ENCODE measurements at places on chromosomes 6 and 20.
A peak's percentile ranks its signal among the peaks of the same experiment; 100 is the strongest.

GRCh38 chr6:70956451-70957283 is at the start of gene B3GAT2:
TSS of gene B3GAT2 (minus strand) at chr6:70957060. CDS start at chr6:70956429, 631 bp downstream.
- no peak for DNase-seq

GRCh38 chr20:23397961-23398360 is 23.3 kb downstream of the NAPB start:
- no peak for DNase-seq

DNA sequence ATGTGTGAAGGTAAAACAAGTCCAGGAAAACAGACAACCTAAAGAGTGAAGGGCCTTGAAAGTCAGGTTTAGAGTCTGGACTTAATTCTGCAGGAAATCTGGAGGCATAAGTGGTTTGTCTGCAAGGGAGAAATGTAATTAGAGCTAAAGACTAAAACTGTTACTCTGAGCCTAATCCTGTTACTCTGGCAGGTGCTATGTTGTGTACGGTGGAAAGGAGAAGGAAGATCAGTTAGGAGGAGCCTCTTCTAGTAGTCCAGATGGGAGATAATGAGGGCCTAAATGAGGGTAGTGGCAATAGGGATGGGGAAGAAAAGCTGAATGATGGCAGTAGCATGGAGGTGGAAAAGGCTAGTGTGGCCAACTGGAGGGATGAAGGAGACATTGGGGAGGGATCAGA is 118.5 kb downstream of the PDSS2 start:
- DNase-seq: no peak

- DNase-seq: peak; percentile 87
These were observed 33.5 kb downstream of the TPBG start for GRCh38 chr6:82396964-82397751.

- no peak for DNase-seq
These were observed 249.1 kb upstream of the PREP start for GRCh38 chr6:105651969-105652368.

- DNase-seq: no peak
These were observed 48.7 kb upstream of the CLVS2 start for GRCh38 chr6:122947355-122947754.

DNA sequence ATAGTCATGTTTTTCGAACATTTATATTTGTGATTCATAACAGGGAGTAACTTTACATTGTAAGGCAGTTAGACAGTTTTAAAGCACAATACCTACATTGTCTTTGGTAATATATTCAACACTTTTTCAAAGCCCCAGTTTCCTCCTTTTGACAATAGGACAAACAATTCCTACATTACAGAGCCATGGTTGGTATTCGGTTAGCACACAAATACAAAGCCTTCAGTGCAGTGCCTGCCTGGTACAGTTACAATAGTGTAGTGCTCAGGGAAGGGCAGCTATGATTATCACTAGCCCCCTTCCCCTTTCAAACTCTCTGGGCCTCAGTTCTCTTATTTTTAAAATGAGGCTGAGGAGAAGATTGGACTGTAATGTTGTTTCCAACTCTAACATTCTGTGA is 207.8 kb downstream of the TPBG start:
- no peak for DNase-seq

DNA sequence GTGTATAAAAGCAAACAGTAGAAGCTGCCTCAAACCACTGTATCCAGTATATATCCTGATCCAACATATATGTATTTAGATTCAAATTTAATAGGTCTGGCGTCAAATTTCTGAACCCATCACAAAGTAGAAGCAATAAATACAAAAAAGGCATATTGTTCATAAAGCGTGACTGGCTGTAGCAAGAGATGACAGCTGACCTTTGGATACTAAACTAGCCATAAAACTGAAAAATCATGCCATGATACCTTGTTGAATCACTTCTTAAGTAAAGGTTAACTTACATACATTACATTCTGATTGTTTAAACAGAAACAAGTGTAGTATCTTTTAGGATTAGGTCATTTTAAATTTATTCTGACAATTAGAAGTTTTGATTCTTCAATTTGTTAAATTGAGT is 372.0 kb upstream of the FLRT3 start:
- no peak for DNase-seq

- DNase-seq: no peak
These were observed 44.9 kb downstream of the PREX1 start for GRCh38 chr20:48782901-48783308.

GRCh38 chr20:48837014-48837413 is 9.2 kb upstream of the PREX1 start:
- DNase-seq: no peak

GRCh38 chr6:89482126-89482525 is 49.2 kb downstream of the ANKRD6 start:
- no peak for DNase-seq

GRCh38 chr20:38896009-38896594 is 30.1 kb upstream of the FAM83D start:
- DNase-seq: no peak

DNA sequence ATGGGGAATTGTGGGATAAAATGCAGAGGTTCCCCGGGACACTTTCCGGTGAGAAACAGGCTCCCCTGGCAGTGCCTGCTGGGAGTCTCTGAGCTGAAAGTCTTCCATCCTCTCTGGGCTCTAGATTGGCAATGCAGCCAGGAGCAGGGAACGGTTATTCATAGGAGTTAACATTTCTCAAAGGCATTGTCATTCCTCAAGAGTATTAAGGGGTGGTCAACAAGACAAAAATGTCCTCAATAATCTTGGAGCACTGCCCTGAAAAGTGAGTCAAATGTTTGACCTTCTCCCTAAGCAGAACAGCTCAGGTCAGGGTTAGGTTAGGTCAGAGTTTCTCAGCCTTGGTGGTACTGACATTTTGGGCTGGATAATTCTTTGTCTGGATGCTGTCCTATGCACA is 13.2 kb downstream of the BPIFB1 start:
- DNase-seq: no peak

DNA sequence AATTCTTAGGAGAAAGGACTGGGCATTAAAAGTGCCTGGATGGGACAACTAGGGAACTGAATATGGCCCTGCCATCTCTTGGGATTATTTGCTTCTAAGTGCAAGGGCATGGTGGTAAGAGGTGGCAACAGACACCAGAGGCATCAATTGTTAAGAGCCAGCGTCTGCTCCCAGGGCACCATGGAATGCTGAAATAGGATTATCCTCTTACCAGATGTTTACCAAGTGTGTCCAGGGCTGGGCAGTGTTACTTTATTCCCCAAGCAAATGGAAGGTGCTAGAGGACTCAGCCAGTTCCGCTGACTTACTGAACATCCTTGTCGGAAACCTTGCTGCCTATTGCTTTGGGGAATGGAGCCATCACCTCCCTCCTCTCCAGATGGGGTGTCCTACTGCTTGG is 273.6 kb upstream of the SUPT3H start:
- DNase-seq: no peak

- no peak for DNase-seq
These were observed 30.6 kb upstream of the MYLK2 start for GRCh38 chr20:31788578-31788977.

GRCh38 chr6:156796627-156797026 is 19.4 kb downstream of the ARID1B start:
- DNase-seq: no peak

- no peak for DNase-seq
These were observed 11.5 kb downstream of the GNL1 start for GRCh38 chr6:30544666-30545272.

DNA sequence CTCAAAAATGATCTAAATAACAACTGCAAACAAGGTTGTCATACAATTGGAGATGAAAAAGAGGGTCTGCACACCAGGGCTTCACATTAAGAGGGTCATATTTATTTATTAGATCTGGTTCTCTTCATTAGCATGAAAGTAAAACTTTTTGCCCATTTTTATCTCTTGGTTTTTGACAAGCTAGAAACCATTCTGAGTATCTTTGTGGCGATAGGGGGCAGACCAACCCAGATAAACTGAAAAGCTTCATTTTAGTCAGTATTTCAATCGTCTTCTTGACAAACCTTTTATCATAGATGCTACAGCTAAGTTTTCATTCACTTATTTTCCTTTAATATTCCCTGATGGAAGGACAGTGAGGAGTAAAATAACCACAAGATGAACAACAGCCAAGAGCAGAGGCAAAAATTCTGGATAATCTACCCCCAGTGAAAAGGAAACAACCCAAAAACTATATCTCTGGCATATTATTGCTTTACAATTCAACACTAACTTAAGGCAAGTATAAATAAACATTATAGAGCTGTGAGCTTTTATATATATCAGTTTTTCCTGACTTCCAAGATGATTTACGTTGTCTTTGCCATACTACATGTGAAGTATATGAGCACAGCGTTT is 45.2 kb downstream of the THEMIS start:
- no peak for DNase-seq

DNA sequence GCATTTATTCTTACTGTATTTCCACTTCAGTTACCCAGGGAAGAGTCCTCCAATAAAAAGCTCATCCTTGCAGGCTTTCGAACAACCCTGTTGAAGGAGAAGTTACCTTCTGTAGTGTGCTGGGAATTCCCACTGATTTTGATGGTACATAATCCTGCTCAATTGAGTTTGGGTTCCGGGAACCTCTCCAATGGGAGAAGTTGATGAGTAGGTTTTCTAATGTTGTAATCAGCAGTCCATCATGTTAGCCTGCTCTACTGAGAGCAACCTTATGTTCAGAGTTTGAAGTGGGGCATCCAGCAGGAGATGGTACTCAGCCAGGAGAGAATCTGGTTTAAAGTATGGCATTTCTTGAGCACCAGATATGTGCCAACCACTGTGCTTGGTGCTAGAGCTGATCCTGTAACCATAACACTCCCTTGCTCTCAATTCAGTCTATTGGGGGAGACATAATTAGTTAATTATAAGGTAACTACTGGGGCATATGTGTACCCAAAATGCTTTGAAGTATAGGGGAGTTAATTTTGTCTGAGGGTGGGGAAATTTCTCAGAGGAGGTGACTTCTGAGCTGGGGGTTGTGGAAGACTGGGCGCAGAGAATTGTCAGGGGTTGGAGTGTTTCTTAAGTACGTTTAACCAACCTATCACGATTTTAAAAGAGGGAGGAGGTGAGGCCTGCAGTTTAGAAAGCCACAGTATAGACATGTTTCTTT is 2.1 kb downstream of the TOP1 start:
- DNase-seq: no peak

DNA sequence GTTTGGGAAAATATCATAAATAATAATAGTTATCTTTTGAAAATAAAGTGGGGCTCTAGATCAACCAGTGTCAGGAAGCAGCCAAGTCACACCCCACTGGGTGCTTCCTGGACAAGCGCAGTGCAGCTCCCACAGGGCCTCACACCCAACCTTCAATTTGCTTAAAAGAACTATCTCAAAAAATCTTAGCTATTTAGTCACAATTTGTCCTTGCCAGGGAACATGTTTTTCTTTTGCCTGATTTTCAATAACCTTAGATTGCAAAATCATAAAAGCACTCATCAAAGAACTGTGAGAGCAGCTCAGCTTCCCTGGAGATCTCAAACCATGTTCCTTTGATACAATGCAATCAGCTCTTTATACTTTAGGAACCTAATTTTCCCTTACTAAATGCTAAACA is 1.6 kb upstream of the NCOA7 start:
- DNase-seq: no peak

GRCh38 chr6:142927904-142928303 is 17.1 kb downstream of the HIVEP2 start:
- DNase-seq: no peak

GRCh38 chr6:2616811-2617210 is 133.9 kb downstream of the MYLK4 start:
- no peak for DNase-seq

DNA sequence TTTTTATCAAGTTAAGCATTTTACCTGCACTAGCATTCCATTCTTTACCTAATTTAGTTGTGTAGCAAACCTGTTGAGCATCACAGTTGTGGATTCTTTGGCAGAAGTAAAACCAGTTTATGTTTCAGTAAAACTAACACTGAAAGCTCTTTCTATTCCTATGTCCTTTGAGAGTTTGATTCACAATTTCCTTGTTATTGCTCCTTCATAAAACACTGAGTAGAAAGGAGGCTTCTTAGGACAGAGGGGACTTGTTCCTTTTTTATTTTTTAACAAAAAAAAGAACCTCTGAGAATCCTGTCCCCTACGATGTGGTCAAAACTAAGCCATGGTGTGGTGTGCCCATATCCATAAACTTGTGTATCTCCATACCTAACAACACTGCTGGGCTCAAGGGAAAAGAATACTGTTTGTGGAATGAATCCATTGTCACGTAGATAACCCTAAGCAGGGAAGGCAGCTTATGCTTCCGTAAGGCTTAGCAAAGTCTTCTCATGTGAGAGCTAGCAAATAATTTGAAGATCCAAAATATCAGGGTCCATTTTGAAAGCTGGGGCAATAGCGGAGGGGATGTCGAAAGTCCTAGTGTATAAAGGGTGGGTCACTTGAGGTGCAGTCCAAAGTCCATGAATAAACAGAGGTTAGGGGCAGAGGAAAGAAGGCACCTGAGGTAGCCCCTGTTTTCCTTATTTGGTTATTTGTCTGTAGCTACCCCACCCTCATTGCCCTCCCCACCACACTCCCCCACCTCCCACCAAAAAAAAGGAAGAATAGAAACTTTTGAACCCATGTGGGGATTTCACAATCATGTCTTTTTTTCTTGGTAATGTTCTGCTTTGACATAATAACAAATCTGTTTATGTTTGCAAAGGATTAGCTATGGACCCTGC is 71.0 kb downstream of the PLAGL1 start:
- no peak for DNase-seq

DNA sequence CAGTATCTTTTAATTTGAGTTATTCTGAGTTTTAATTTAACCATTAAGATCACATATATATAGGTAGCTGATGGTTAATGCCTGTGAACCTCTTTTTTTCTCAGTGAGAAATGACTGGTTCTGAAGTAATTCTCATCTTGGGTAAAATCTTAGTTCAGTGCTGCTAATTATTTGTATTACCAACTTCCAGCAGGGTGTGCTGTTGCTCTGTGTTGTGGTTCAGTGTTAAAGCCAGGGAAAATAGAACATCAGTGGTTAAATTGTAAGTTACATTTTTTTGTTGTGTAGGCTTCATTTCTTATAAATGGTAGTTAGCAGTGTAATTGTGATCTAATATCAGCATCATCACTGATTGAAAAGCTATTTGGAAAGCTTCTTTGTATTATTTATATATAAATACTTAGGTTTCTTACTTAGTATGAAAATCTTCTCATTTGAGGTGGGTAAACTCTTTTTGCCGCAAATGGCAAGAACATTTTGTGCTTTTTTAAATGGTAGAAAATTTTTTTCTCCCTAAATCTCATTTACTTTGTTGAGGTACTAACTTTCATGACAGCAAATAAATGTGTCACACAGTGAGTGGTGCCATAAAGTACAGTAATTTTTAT is 43.7 kb downstream of the CDC5L start:
- DNase-seq: no peak

- DNase-seq: peak; percentile 29
These were observed 5.8 kb downstream of the GZF1 start for GRCh38 chr20:23367770-23368169.

- no peak for DNase-seq
These were observed 115.9 kb upstream of the FRMD1 start for GRCh38 chr6:168194732-168195567.

- DNase-seq: no peak
These were observed 57.8 kb downstream of the IL22RA2 start for GRCh38 chr6:137115658-137116057.

GRCh38 chr6:90101403-90101802 is 195.2 kb downstream of the BACH2 start:
- DNase-seq: no peak

All from epithelial cell of prostate (primary cell).